ENCODE measurements at places on chromosomes 4 and X.

GRCh38 chrX:49059681-49060085 lies 884 bp downstream of the CCDC120 start:
- no peak for DNase-seq

GRCh38 chr4:140926672-140927071 lies 170.5 kb upstream of the TBC1D9 start:
- no peak for DNase-seq

DNA sequence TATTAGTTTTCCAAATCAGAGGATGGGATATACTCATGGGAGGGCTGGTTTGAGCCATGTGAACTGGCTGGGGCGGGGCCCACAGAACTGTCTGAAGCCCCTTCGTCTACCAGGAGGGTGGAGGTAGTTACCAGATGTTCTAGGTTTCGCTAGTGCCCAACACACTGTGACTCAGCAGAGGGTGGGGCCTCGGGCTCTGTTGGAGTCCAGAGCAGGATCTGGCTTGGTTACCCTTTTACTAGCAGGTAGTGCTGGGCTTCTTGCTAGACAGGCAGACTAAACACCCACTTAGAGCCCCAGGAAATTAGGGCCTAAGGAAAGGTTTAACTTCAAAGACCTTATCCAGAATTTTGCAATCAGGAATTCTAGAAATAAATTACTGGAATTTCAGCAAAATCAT lies 56.2 kb upstream of the CHRDL1 start:
- no peak for DNase-seq

- no peak for DNase-seq
Observed at GRCh38 chrX:124098089-124098488, 136.6 kb downstream of the STAG2 start.

- no peak for DNase-seq
Observed at GRCh38 chr4:125115941-125116340, 198.8 kb upstream of the FAT4 start.

DNA sequence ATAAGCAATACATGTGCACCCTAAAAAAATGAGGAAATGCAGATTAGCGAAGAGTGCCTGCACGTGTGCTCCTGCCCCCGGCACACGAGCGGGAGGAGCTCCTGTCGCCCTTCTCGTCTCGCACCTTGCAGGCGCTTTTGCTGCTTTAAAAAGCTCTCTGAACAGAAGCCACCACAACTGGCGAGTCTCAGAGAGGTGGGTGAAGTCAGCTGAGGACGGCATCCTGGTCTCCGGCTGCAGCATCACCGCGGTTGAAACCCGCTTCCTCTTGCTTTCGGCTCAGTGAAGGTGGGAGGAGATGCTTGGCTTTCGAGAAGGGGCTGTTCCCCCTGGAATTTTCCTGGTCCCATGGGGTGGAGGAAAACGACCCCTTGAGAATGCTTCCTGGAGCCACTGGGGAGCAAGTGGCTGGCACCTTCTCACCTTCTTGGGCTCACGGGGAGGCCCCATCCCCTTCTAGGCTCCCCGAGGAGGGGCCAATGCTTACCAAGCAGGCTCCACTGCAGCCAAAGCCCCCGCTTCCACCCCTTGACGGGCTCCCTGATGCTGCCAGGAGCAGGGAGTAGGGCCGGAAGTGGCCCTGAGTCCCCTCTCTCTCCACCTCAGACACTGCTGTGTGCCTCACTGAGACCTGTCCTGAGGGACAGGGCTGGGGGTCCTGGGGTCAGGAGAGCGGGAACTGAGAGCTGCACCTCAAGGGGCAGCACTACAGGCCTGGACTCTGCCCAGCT lies 29.2 kb upstream of the MXD4 start:
- no peak for DNase-seq

- peak; percentile 7 for DNase-seq
Observed at GRCh38 chr4:73446336-73446938, 10.4 kb downstream of the AFP start.

GRCh38 chrX:31807165-31807564 lies 735.3 kb upstream of the FTHL17 start:
- DNase-seq, result no peak

DNA sequence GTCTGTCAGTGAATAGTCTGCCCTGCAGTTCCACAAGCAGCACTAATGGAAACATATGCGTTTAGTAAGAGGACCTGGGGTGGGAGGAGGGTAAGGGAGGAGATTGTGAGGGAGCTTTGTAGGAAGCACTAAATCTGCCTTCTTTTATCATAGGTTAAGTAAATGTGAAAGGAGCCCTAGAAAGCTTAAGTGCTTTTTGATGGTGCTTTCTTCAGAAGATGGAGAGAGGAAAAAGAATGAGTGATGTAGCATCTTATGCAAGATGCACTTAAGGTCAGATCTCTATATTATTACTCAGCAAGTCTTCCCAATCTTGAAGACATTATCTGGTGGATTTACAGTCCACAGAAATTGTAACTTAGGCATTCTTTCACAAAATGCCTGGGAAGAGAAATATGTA lies 322.7 kb downstream of the PDHA2 start:
- no peak for DNase-seq

GRCh38 chr4:105594099-105595010 lies 41.9 kb downstream of the ARHGEF38 start:
- no peak for DNase-seq

GRCh38 chr4:121408-122084 lies 2.8 kb upstream of the ZNF718 start:
- DNase-seq, result no peak

GRCh38 chr4:73721909-73722308 lies 18.5 kb upstream of the CXCL8 start:
- DNase-seq, result no peak

DNA sequence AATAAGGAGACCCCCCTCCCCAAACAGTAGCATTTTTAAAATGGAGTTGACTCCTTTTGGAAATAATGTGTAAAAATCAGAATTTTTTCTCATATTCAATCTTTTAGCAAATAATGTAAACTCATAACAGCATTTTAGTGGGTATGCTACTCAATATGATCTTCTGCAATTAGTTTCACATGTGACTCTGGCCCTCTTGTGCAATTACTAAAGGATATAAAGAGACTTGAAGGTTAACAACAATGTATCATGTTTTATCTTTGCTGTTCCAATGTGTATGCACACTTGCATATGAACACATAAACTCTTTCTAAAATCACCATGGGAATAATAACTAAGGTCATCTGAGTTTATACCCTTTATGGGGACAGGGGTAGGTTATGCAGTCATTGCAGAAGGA lies 39.9 kb upstream of the RXFP1 start:
- no peak for DNase-seq

DNA sequence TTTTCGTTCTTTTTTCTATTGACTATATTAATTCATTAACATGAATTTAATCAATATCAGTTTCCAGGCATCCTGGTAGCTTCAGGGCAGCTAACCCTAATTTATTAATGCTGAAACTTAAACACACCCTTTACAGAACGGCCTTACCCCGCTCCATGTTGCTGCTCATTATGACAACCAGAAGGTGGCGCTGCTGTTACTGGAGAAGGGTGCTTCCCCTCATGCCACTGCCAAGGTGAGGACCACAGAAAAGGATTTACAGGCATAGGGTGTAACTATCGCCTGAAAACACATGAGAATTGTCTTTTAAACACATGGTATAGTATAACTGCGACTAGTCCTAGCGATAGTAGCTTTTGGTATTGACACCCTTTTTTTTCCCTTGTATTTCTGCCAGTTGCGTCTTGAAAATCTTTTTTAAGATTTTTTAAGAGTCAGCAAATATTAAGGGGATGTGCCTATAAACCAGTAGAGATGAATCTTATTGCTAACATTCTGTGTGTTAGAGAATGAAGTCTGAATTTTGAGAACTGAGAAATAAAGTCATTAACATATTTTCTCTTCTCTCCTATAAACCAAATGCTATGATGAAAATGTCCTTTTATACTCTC lies 229.0 kb downstream of the ANK2 start:
- DNase-seq, result peak; percentile 35

DNA sequence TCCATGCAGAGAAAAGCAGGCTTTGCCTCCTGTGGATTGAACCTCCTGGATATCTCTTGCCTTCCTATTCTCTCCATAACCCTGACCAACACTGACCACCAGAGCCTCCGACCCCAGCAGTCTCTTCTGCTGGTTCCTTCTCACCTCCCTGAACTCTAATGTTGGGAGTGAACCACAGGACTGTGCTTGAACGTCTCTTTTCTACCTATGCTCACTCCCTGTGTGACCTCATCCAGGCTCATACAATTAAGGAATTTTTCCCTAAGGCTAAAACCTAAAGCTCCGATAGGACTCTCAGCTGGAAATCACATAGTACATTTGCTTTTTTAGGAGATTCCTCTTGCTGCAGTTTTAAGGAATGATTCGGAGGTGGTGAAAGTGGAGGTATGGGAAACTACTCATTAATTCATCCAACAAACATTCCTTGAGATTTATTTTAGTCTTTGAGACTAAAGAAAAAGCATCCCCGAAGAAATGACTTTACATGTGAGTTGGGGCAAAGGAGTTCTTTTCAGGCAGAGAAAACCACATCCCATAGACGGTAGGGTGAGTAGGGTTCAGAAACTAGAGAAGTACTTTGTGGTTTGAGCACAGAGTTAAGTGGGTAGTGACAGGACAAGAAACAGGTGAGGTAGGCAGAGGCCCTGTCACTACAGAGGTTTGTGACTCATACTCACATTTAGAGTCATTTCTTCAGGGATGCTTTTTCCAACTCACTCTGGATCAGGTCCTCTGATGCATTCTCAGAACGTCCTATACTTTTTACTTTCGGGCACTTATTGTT lies 30.8 kb downstream of the NDNF start:
- DNase-seq, result no peak

DNA sequence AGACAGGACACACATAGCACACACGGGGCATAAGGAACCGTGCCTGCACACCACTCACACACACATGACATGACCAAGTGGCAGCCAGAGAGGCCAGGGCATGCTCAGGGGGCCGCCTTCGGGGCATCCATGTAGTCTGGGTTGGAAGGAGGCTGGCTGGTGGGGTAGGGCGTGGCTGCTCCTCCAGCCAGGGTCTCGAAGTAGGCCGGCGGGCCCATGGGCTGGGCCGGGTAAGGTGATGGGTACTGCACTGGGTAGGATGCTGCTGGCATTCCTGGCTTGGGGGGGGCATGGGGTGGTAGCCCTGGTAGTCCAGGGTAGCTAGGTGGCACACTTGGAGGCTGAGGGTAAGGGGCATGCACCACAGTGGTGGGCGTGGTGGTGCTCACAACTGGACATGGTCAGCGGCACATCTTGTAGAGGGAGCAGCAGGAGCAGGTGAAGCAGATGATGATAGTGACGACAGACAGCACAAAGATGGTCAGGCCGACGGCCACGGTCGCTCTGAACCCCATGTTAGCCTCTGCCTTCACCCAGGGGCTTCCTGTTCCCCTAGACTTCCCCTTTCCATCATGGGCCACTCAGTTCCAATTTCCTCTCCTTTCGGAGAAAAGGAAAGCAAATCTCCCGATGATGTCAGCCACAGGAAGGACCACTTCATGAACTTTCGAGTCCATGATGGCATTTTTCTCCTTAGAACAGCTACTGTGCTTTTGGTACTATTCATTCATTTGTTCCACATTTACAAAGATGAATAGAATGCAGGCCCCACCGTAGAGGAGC lies 10.9 kb upstream of the DDX3X start:
- DNase-seq, result no peak

DNA sequence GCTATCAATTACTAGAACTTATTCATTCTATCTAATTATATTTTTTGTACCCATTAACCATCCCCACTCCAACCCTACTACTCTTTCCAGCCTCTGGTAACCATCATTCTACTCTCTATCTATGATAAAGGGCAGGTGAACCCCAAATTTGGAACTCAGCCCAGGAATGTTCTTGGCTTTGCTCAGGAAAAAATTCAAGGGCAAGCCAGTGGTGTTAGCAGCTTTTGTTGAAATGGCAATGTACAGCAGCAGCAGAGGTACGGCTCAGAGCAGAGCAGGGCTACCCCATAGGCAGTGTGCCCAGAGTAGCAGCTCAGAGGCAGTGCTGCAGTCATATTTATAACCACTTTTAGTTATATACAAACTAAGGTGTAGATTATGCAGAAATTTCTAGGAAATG lies 138.2 kb downstream of the RNF150 start:
- DNase-seq, result no peak

DNA sequence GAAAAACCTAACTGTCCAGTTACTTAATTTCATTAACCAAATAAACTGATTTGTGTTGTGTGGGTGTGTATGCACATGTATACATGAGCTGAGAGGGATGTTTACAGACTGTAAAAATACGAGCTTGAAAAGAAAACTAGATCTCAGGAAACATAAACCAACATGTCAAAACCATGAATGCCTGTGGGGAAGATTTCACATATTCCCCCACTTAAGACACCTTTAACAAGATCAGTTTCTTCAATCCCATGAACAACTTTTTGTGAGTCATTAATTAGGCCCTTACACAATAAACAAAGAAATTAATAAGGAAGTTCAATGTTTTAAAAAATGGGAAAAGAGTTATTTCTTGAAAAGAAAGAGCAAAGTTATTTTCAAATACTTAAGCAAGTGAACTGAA lies 170.8 kb downstream of the ZNF674 start:
- no peak for DNase-seq

- no peak for DNase-seq
Observed at GRCh38 chr4:68180849-68181526, 51.3 kb upstream of the TMPRSS11F start.

DNA sequence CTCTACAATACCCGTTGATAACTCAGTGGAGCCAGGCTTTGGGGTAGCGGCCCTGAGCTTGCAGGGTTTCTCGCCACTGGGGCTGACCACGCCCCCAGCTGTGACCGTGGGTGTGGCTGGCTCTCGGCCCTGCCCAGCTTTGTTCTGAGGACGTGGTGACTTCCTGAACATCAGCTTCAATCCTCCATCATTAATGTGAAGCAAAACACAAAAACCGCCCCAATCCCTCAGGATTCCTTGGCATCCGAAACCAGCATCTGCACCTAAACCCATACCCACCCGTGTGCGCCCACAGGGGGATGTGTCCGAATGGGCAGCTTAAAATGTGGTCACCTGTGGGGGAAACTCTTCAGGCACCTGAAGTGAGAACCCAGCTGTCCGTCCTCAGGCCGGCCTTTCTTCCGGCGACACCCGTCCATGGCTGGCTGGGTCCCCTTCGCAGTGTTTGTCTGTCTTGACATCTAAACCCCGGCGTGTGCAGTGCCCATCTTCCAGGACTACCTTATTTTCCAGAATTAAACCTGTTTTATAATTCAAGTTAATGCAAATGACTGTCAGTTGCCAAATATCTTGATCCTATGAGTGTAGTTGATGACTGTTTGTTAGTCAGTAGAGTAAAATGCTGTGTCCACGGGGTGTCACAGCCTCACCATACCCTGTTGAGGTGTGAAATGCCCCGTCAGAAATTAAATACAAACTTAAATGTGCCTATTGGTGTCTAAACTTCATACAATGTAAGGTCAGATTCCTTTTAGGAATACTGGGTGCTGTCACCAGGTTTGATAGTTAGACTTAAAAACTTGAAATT lies 27.3 kb downstream of the NELFA start:
- no peak for DNase-seq

DNA sequence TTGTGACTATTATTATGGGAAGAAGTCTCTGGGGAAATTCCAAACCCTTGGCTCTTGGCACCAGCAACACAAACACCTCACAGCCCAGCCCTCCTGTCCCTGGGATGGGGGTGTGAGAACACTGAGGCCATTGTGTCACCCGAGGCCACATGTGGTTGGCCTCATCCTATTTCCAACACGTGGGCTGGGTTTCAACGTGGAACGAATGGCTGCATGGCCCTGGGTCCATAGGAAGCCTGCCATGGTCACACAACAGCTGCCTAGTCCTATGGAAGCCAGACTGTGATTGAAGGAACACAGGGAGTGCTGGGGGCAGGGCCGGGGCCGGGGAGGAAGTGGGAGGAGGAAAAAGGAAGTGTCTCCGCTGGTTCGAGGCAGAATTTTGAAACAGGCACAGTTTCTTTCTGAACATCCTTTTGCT lies 10.0 kb downstream of the CLCN4 start:
- no peak for DNase-seq

GRCh38 chrX:69387567-69388487 lies 116.3 kb upstream of the NALF2 start:
- DNase-seq, result peak; percentile 1

Measured in pulmonary artery endothelial cell (primary cell).